ENCODE measurements at places on chromosomes 12 and 14.

DNA sequence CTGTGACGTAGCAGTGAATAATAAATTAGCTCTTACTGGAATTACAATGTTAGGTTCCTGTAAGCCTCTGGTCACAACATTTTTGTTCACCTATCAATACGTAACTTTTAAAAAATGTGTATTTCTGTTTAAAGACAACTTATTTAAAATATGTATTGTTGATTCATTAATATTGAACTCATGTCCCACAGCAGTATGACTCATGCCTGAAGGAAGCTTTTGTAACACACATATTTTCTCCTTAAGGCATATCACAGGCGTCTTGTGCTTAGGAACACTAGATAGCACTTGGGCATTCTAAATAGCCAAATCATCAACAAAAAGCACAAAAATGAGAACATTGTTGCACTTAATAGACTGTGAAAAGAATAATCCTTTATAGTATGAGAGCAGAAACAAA, 92.5 kb downstream of the GPHN start:
- DNase-seq = no peak

DNA sequence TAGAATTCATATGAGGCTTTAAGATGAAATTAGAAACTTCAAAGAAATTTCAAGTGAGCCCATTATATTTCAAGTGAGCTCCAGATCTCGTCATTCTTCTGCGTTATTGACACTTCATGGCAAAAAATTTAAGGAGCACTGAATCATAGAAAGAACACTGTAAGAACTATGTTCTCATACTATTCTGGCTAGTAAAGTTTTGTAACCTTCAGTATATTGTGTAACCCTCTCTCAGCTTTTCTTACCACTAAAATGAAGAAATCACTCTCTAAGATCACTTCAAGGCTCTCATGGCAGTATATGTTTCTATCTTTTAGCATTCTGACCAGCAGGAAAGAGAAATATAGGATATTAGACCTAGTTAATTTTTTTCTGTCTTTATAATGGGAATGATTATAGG, 6.3 kb downstream of the GPHN start:
- no peak for DNase-seq

DNA sequence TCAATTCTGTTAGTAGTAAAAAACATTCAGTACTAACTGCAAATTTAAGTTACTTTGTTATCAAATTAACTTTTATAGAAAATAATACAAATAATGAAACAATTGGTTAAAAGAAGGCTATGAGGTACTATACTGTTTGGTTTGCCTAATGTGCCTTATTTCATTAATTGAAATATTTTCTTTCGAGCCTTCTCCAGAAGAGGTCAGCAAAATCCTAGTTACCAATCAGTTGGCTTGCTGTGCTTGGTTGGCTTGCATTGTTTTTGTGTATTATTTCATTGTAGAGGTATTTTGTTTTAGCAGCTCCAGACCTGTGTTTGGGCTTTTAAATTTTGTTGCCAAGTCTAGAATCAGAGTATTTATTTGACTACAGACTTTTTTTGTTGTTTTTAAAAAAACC, 68.5 kb downstream of the AEBP2 start:
- DNase-seq = no peak

- DNase-seq = no peak
Observed at GRCh38 chr14:36339816-36340215, 19.4 kb upstream of the MBIP start.

DNA sequence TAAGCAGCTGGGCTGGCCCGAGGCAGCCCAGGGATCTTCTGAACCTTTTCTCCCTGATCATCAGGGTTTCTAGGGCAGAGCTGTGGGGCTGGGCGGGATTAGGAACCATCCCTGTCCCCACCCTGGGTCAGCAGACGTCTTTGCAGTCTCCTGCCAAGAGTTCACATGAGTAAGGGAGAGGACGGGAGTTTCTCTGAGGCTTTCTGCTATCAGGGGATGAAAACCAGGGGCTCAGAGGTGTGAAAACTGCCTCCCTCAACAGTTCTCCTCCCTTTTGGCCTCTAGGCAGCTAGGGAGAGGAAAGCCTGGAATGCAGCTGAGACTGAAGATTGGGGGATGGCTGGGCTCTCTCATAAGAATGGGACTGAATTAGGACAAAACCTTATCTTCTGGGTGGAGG, 7.9 kb downstream of the ZNF385A start:
- DNase-seq = no peak

- no peak for DNase-seq
Observed at GRCh38 chr12:120961604-120962531, 16.5 kb upstream of the HNF1A start.

DNA sequence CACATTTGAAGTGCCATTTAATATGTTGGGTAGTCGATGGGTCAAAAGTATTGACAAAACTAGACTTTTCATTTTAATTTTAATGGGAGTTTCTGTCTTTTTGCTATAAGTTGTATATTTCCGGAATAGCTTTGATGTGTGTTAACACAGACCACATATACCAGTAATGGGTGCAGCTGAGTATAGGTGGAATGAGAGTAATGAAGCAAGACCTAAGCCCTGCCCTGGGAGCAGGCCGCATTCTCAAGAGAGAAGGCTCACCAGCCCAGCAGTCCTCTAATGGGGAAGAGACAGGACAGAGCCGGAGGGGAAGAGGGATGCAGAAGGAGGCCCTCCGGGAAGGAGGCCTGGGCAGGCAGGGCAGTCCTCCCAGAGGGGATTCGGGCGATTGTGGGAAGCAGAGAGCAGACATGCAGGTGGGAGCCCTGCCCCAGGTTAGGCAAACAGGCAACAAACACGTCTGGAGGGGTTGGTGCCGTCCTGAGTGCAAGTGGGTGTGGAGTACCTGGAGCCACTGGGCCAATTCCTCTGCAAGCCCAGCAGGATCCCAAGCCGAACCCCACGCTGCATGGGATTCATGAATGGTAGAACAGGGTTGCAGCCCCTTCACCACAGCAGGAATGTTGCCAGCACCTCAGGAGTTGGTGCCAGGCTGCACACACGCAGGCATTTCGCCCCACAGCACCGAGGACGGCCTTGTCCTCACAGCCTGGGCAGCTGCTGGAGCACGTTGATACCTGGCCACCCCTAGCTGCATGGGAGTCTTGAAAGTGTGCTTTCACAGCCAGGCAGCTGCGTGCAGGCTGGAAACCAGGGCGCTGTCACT, 7.8 kb downstream of the CKB start:
- no peak for DNase-seq

GRCh38 chr12:124559182-124560017, 8.0 kb downstream of the NCOR2 start:
- no peak for DNase-seq

DNA sequence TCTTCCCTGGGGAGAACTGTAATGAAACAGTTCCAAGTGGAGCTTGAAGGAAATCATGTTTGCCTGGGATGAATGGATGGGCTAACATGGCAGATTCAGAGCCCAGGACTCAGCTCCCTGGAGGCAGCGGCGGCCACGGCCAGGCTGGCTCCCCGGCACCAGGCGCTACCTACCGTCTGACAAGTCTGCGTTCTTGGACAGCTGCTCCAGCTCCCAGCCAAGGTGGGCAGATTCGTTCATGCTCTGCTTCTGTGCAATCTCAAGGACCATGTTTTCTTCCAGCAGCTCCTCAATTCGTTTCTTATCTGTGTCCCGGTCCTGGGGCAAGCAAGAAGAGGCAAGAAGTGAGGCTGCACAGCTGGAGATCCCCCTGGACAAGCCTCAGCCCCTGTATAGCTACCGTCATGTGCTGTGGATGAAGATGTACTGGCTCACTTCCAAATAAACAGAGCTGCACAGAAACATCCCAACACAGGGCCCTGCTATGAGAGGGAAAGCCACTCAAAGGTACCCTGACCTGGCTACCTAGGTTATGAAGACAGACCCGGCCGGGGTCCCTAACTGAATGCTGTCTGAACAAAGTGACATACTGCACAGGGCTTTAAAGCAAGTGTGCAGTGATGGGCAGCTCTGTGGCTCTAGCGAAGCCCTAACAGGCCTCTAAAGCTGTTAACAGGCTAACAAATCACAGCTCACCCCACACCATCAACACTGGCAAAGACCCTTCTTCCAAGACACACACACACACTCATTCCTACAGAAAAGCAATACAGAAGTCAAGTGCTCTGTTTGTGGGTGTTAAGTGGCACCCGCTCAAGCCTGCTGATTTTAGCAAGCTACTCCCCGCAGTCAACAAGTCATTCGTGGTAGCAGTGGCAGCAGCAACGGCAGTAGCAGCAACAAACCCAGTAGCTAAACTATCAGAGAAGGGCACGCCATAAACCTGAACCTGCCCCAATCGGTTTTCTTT, 80.4 kb upstream of the GPR68 start:
- DNase-seq = peak; percentile 53

GRCh38 chr14:57405562-57405961, 15.2 kb downstream of the NAA30 start:
- DNase-seq = no peak

GRCh38 chr14:75915045-75915444, 66.8 kb downstream of the TGFB3 start:
- no peak for DNase-seq

DNA sequence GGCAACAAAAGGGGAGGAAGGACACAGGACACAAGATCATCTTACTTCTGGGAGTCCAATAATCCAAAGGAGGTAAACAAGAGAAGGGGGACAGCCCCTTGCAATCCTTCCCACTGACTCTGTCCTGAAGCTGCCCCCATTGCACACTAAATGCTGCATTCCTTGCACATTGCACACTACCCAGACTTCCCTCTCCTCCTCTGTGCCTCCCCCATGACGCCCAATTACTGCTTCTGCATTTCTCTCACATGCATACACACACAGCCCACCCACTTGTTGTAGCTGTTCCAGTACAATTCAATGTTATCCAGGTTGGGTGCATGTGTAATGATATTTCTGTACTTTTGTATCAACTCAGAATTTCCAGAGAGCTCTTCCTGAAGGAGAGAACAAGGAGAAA, 5.5 kb downstream of the NDRG2 start:
- DNase-seq = no peak

- DNase-seq = no peak
Observed at GRCh38 chr12:130014485-130014807, 110.6 kb upstream of the TMEM132D start.

GRCh38 chr14:84127495-84127894, 1402.4 kb upstream of the FLRT2 start:
- DNase-seq = no peak

DNA sequence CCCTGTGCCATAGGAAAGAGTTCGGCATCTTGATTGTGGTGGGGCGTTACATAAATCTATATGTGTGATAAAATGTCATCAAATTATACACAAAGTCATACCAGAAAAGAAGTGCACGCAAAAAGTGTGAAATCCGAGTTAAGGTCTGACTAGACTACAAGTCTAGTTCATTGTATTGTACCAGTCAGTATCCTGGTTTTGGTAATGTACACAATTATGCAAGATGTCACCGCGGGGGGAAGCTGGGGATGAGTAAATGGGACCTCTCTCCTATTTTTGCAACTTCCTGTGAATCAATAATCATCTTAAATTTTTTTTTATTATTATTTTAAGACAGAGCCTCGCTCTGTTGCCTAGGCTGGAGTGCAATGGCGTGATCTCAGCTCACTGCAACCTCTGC, 43.2 kb upstream of the BCL11B start:
- no peak for DNase-seq

- DNase-seq = no peak
Observed at GRCh38 chr14:52175982-52176502, 91.5 kb upstream of the PTGDR start.

- DNase-seq = no peak
Observed at GRCh38 chr12:48054955-48055821, 50.7 kb downstream of the SENP1 start.

- DNase-seq = no peak
Observed at GRCh38 chr14:75831952-75832351, 149.8 kb downstream of the TGFB3 start.

GRCh38 chr12:30988646-30989286, 62.2 kb downstream of the TSPAN11 start:
- DNase-seq = no peak

DNA sequence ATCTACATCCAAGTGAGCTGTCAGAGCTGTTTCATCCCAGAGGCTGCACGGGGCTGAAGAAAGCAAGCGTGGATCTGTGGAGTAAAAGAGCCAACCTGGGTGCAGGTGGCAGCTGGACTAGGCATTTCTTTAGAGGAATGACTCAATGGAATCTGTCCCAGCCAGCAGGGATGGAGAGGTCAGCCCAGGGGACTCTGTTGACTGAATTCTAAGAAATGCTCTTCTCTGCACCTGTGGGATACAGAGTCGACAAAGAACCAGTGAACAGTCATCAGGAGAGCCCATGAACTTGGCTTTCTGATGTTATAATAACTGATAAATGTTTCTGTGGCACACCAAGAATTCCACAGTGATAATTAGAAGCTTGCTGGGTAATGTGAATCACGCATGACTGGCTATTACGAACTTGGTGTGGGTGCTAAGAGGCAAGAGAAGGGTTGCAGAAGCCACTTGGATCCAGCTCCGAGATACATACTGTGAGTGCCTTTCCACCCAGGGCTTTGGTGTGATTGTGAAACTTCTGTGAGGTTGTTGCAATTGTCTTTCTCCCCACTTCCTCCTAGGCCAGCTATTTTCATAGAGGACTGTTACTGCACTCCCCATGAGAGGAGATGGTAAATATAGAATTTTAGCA, 16.2 kb downstream of the PYGL start:
- DNase-seq = no peak

GRCh38 chr14:102154821-102155549, 15.3 kb downstream of the WDR20 start:
- DNase-seq = no peak

DNA sequence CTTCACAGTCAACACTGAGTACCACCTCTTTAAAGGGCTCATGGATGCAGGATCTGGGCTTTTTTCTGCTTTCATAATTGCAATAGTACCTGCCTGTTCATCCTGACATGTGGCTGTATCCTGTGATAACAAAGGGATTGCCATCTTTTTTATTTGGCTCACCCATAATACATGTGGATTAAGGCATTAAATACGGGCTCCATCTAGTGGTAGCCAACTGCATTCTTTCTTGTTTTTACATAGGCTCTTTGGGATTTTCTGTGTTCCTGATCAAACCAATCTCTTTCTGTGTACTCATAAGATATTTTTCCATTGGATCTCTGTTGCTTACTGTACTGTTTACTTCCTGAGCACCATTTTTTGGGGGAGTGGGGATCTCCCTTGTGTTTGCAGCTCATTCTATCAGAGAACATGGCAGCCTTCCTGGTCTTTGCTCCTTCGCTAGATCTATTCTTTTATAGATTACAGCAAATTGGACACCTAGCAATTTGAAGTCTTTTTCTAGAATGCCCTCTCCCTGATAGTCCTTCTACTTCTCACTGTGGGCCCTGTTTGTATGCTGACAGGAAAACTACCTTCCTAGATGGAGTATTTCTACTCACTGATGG, 723.4 kb upstream of the MDGA2 start:
- DNase-seq = peak; percentile 39

DNA sequence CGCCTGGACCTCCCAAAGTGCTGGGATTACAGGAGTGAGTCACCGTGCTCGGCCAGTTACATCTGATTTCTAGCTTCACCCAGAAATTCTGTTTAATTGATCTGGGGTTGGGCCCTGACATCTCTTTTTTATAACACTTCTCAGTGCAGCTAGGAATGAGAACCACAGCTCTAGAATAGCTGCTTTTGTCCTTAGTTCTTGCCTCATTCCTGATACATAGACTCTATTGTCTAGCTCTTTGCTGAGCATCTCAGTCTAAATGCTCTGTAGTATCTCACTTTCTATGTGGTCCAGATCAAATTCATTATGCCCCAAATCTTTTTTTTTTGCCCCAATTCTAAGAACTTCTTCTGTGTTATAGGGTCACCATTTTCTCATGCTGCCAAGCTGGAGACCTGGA, 29.9 kb upstream of the FUT8 start:
- no peak for DNase-seq

Data from NCI-H2171 (cell line).